Endodermal cell (in vitro differentiated cells): ENCODE measurements at places on chromosomes 12 and 14. TPM values are rescaled to one million over a fixed set of nuclear protein-coding genes. Genes with fewer than 3 reads are reported as not detected.

DNA sequence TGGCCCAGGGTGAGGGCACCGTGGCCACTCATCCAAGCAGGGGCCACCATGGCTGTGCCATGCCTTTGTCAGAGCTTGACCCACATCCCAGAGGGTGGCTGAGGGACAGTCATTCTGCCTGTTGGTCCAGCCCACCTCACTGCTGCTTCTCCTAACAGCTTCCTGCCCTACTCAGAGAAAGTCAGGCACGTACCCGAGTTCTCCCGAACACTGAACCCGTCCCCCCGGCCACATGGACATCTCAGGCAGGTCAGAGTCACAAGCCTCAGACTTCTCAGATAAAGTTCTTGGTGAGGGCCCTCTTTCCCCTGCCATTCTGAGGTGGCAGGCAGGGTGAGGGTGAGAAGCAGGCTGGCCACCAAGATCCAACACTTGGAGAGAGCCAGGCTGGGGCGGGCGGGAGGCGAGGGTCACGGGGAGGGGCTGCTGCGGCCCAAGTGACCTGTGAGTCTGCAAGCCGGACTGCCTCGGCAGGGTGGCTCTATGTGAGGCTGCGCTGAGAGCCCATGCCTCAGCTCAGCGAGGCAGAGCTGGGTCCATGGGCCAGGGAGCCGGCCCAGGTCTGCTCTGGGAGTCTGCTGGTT lies 317.8 kb downstream of the TMEM121 start:
- DNase-seq, result peak; percentile 11

- DNase-seq, result no peak
Observed at GRCh38 chr14:81535396-81536164, 1.9 kb upstream of the SEL1L start.

GRCh38 chr14:43172899-43173548 lies 1334.1 kb downstream of the FSCB start:
- no peak for DNase-seq

DNA sequence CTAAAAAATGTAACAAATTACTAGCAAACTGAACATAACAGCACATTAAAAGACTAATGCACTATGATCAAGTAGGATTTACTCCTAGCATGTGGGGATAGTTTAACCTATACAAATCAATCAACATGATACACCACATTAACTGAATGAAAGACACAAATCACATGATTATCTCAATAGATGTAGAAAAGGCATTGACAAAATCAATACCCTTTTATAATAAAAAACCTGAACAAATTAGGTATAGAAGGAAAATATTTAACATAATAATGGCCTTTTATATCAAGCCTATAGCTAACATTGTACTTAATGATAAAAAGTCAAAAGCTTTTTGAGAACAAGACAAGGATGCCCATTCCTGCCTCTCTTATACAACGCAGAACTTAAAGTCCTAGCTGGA lies 540.0 kb downstream of the RERGL start:
- DNase-seq, result no peak

DNA sequence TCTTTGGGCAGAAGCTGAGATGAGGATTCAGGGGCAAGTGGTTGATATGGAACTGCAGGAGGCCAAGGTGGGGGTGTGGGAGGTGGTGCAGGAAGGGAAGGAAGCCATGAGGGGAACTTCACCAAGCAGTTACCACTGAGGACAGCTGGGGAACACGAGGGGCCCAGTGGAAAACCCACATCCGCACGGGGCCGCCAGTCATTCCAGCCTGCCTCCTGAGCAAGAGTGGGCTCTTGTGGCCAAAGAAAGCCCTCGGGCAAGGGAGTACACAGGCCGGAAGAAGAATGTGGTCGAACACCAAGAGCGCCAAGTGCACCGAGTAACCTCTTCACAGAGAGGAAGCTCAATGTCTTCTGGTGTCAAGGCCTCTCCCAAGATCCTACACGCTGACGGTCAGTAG lies 252.2 kb upstream of the FOXN3 start:
- no peak for DNase-seq

DNA sequence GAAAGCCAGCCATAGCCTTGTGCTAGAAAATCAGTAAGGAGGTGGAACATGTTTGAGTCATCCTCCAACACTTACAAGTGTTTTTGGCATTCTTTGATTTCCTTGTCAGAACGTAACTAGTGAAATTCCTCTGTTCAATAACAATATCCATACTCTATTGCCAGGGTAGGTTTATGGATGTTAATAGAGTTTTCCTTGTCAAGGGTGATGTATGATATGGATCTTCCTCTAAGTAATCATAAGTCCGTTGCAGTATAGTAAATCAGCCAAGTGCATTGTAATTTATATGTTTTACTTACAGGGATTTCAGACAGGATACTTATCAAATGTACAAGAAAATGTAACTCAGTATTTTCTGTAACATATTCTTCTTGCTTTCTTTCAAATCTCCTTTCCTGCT lies 19.4 kb downstream of the NAV3 start:
- DNase-seq, result no peak

DNA sequence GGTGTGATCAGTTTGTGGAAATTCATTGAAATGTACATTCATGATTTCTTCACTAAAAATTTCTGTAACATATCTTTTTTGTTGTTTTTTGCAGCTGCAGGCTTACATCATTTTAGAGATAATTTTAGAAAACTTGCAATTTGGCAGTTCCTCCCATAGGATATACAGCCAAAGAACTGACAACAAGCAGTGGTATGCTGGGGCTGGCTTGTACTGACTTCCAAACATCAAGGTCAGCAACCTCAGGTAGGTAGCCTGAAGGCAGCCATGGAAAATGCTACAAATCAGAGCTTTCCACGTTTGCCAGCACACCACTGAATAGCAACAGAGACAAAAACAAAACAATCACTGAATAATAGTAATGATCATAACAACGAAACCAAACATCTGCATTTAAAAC lies 21.2 kb downstream of the TRIM9 start:
- no peak for DNase-seq

CCNK gene
- 65.2 to 71.5 TPM (median 70.6 TPM) in 3 replicates for total RNA-seq
